ENCODE measurements at places on chromosomes 2 and 18. TPM values are rescaled to one million over a fixed set of nuclear protein-coding genes. Genes with fewer than 3 reads are reported as not detected.

DNA sequence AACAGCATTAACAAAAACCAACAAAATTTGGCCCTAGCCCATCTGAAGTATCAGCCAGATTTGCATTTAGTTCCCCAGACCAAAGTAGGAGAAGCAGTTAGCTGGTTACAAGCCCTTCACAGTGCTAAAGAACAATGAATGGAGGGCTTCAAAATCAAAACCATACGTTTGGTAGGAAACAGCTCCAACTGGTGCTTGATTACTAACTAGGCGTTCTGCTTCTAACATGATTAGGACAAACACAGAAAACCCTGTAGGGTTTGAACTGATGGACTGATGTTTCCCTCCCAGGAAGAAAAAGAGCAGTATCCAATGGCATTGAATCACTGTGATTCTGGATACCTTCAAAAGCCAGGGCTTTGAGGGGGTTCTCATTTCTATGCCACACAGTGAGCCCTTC is 20.5 kb upstream of the STAT4 start:
- H3K27me3 ChIP-seq, result no peaks in the 10 kb centered on the region
- H3K4me3 ChIP-seq, result no peak overlapping the region
- no peaks in the 10 kb centered on the region for H3K36me3 ChIP-seq
- H3K4me1 ChIP-seq, result peaks cover 40% of the 10 kb centered on the region
- H3K27ac ChIP-seq, result peak overlapping the region; percentile 55
- no peak for DNase-seq

DNA sequence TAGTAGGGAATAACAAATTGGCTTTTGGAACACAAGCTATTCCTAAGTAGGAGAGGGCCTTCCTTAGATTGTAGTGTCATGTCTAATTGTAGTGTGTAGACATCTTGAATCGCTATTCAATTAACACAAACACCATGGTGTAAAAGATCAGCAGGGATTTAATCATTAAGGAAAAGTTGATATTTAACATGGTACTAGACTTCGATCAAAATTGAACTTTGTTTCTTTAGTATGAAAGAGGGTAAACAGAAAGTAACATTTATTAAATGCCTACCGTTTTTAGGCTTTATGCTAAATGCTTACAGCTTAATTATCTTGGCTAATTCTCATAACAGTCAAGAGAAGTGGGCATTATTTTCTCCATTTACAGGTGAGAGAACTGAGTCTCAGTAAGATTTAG is 37.5 kb upstream of the FIGN start:
- H3K27me3 ChIP-seq, result no peaks in the 10 kb centered on the region
- no peak for DNase-seq
- no peak overlapping the region for H3K4me3 ChIP-seq
- H3K27ac ChIP-seq, result no peak overlapping the region
- H3K4me1 ChIP-seq, result peaks cover 6% of the 10 kb centered on the region

DNA sequence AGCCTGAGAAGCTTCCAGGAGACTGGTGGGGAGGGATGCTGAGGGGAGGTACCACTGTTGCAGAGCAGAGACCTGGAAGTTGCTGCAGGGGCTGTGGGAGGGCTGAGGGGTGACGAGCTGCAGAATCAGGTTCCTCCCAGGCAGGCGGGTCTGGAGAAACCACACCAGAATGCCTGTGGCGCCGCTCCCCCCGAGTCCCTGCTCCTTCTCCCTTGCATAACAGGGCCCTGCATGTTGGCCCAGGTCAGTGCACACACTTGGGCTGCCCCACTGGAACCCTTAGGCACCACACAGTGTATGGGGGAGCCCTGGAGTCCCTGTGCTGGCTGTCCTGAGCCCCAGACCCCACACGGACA is 60.4 kb downstream of the ARL4C start:
- peaks cover 1% of the 10 kb centered on the region for H3K4me1 ChIP-seq
- no peak overlapping the region for H3K4me3 ChIP-seq
- H3K36me3 ChIP-seq, result no peaks in the 10 kb centered on the region
- DNase-seq, result no peak
- peaks cover 7% of the 10 kb centered on the region for H3K27me3 ChIP-seq

DNA sequence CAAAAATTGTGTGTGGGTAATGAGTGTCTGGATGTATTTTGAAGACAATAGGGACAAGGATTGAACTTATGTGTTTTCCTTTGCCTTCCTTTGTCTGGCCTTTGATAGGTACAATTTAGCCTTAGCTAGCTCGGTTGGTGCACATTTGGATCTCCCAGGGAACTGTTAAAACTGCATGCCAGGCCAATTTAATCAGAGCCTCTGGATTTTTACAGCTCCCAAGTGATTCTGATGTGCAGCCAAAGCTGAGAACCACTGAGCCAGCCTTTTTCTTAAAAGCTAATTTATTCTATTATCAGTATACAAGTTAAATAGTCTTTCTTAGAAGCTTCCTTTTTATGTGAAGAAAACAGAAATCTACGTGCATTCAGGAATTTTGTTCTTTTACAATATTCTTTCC is 25.0 kb downstream of the PLEK start:
- no peak overlapping the region for H3K27ac ChIP-seq
- no peaks in the 10 kb centered on the region for H3K36me3 ChIP-seq
- H3K4me3 ChIP-seq, result no peak overlapping the region
- no peak for DNase-seq
- peaks cover 29% of the 10 kb centered on the region for H3K27me3 ChIP-seq

DNA sequence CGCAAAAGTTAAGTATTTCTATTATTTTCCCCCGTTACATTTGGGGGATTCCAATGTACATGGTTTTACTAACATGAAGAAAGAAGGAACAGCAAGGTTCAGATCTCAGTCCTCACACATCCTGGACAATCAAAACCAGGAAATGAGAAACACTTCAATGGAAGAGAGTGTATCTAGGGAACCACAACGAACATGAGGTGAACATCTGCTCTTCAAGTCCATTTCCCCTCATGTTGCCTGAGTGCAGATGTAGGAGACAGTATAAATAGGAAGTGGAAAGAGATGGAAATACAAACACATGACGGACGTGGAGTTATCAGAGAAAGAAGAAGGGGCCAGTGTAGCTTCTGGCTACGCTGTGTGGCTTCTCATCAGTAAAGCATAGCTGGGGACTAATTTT is 52.6 kb downstream of the CHN1 start:
- no peak for DNase-seq
- no peaks in the 10 kb centered on the region for H3K27me3 ChIP-seq
- peaks cover 9% of the 10 kb centered on the region for H3K4me1 ChIP-seq
- H3K36me3 ChIP-seq, result peaks cover 5% of the 10 kb centered on the region

DNA sequence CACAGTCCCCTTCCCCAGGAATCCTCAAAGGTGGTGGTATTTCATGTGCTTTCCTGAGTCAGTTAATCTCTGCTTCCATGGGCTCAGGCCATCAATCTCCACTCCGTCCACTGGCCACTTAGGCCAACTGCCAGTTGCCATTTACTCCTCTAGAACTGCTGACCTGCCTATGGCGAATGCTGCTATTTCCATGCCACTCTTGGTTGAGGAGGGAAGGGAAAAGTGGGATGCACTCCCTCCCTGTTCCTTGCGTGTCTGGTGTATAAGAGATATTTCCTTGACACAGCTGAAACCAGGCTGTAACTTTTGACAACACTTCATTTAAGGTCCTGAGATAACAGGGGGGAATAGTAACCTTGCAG is 261.5 kb downstream of the MREG start:
- no peak for DNase-seq
- H3K36me3 ChIP-seq, result no peaks in the 10 kb centered on the region
- H3K27ac ChIP-seq, result no peak overlapping the region

GRCh38 chr2:203621981-203622515 is 84.4 kb upstream of the CD28 start:
- H3K4me3 ChIP-seq, result no peak overlapping the region
- no peak for DNase-seq
- no peaks in the 10 kb centered on the region for H3K36me3 ChIP-seq
- no peak overlapping the region for H3K27ac ChIP-seq

DNA sequence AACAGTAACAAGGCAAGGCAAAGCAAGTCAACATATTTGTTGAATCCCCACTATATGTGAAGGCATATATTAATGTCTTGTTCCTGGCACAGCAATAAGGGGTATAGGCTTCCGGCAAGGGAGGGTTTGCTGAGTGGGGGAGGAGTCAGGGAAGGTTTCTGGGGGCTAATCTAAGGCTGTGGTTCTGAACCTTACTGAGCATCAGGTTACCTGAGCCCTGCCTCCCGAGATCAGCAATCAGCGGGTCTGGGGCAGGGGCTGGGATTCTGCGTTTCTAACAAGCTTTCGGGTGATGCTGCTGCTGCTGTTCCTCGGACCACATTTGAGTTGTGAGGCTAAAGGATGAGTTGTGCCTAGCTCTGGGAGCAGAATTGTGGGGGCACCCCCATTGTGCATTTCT is 401.7 kb upstream of the SPRED2 start:
- no peaks in the 10 kb centered on the region for H3K4me1 ChIP-seq
- H3K36me3 ChIP-seq, result no peaks in the 10 kb centered on the region
- no peak overlapping the region for H3K27ac ChIP-seq
- DNase-seq, result no peak
- no peak overlapping the region for H3K4me3 ChIP-seq

GRCh38 chr18:49648811-49649210 is 87.0 kb downstream of the LIPG start:
- peaks cover 10% of the 10 kb centered on the region for H3K27me3 ChIP-seq
- H3K36me3 ChIP-seq, result no peaks in the 10 kb centered on the region
- H3K4me3 ChIP-seq, result no peak overlapping the region
- H3K27ac ChIP-seq, result no peak overlapping the region

- peak overlapping the region; percentile 59 for H3K27ac ChIP-seq
- DNase-seq, result no peak
- no peaks in the 10 kb centered on the region for H3K36me3 ChIP-seq
- H3K27me3 ChIP-seq, result peaks cover 13% of the 10 kb centered on the region
- H3K4me3 ChIP-seq, result no peak overlapping the region
- peaks cover 25% of the 10 kb centered on the region for H3K4me1 ChIP-seq
These were observed 73.2 kb downstream of the IL1R2 start for GRCh38 chr2:102064679-102065674.

- H3K27ac ChIP-seq, result no peak overlapping the region
- H3K36me3 ChIP-seq, result no peaks in the 10 kb centered on the region
- DNase-seq, result no peak
- no peak overlapping the region for H3K4me3 ChIP-seq
- no peaks in the 10 kb centered on the region for H3K4me1 ChIP-seq
These were observed 112.1 kb downstream of the KYNU start for GRCh38 chr2:142989273-142990204.

DNA sequence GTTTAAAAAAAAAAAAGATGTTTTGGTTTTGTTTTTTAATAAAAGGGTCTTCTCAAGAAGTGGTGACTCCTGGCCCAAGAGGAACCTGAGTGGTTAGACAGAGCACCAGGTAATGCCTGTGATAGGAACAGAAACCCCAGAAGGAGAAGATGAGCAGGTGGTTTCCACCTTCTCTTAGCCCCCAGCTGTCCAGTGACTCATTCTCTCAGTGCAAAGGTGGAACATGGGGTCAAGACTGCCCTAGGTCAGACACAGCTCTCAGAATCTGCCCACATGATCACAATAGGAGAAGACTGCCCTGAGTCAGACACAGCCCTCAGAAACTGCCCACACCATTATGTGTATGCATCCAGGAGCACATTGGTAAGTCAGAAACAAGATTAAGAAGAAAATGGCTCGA is 61.8 kb downstream of the TBC1D8 start:
- no peak overlapping the region for H3K4me3 ChIP-seq
- no peaks in the 10 kb centered on the region for H3K27me3 ChIP-seq
- peaks cover 7% of the 10 kb centered on the region for H3K36me3 ChIP-seq
- DNase-seq, result no peak
- no peak overlapping the region for H3K27ac ChIP-seq
- H3K4me1 ChIP-seq, result peaks cover 13% of the 10 kb centered on the region

GREB1 gene
- 78.8 TPM for total RNA-seq

PMAIP1 gene
- 4.6 TPM for total RNA-seq
